ENCODE measurements at places on chromosomes 12 and 14. TPM values are rescaled to one million over a fixed set of nuclear protein-coding genes. Genes with fewer than 3 reads are reported as not detected.

GRCh38 chr12:68001486-68002466 is 12.5 kb downstream of the IFNG-AS1 start:
- no peaks in the 10 kb centered on the region for H3K27me3 ChIP-seq
- no peaks in the 10 kb centered on the region for H3K36me3 ChIP-seq
- no peak overlapping the region for H3K4me3 ChIP-seq
- no peak overlapping the region for H3K27ac ChIP-seq

DNA sequence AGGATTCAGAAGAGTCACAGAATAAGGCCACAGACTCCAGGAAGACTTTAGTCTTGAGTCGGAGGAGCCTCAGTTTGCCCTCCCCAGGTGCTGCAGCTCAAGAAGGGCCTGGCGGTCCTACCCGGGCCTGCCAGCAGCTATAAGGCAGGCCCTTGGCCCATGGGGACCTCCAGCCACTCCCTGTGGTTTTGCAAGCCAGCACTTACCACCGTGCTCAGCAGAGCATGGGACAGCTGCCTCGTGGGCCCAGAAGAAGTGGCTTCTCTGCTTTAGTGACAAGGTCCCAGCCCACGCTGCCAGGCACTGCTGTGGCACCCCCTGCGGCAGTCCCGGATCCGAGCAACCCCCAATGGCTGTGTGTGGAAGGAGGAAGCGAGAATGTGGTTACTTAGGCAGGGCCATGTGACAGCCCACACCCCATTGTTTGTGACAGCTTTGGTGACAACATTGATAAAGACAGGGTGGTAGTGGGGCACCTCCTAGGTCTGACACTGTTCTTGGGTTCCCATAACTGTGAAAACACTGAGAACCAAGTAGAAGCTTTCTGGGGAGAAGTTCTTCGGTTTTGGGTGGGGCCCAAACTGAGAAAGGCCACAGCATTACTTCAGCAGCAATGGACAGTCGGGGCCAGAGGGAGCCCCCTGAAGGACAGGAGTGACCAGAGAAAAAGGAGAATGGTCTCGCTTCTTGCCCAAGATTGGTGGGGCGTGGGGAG is at the start of gene SELPLG:
SELPLG (minus strand) TSS at position 361 of the 715 bp plus-strand sequence. CDS start 9,587 bp downstream, outside the sequence.
- peak; percentile 92 for DNase-seq
- H3K27me3 ChIP-seq = no peaks in the 10 kb centered on the region
- H3K4me1 ChIP-seq = no peaks in the 10 kb centered on the region

GRCh38 chr12:92927436-92928281 is 1.4 kb downstream of the EEA1 start:
- H3K4me1 ChIP-seq = no peaks in the 10 kb centered on the region
- no peak for DNase-seq
- peak overlapping the region; percentile 95 for H3K27ac ChIP-seq
- peak overlapping the region; percentile 100 for H3K4me3 ChIP-seq
- no peaks in the 10 kb centered on the region for H3K27me3 ChIP-seq

Gene RPGRIP1
- total RNA-seq = 0.39 TPM

Gene SOAT2
- total RNA-seq = 0.63 TPM

Gene SLC25A21
- total RNA-seq = 0.65 TPM

Gene TAS2R7
- total RNA-seq = not detected

Gene MYO1H
- total RNA-seq = not detected

Gene RTL1
- not detected for total RNA-seq

GRCh38 chr14:54114941-54115340 is 158.3 kb upstream of the BMP4 start:
- no peaks in the 10 kb centered on the region for H3K27me3 ChIP-seq
- no peaks in the 10 kb centered on the region for H3K36me3 ChIP-seq
- H3K4me3 ChIP-seq = no peak overlapping the region
- no peaks in the 10 kb centered on the region for H3K4me1 ChIP-seq
- no peak overlapping the region for H3K27ac ChIP-seq

DNA sequence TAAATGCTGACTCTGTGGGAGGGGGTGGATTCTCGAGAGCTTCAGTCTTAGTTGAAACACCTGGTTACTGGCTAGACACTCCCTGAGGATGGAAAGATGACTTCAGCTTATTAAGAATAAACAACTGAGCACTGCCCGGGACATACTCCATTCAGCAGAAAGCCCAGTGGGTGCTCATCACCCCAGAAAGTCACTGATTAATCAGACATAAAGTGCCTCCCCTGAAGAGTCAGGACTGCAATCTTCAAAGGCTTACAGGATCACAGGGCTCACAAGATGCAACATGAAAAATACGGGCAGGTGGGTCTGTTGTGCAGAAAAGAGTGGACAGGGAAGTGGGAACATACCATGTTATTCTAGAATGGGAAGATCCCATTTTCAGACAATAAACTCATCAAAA is 207.0 kb downstream of the CALM1 start:
- H3K4me1 ChIP-seq = no peaks in the 10 kb centered on the region
- no peak for DNase-seq
- no peaks in the 10 kb centered on the region for H3K27me3 ChIP-seq
- no peak overlapping the region for H3K4me3 ChIP-seq
- H3K27ac ChIP-seq = no peak overlapping the region
- H3K36me3 ChIP-seq = no peaks in the 10 kb centered on the region

Gene GPRC5D
- total RNA-seq = not detected

All from aorta (tissue), 5 donors.